Astrocyte of the spinal cord (primary cell): ENCODE measurements at places on chromosomes 3 and 15.
A peak's percentile ranks its signal among the peaks of the same experiment; 100 is the strongest.

DNA sequence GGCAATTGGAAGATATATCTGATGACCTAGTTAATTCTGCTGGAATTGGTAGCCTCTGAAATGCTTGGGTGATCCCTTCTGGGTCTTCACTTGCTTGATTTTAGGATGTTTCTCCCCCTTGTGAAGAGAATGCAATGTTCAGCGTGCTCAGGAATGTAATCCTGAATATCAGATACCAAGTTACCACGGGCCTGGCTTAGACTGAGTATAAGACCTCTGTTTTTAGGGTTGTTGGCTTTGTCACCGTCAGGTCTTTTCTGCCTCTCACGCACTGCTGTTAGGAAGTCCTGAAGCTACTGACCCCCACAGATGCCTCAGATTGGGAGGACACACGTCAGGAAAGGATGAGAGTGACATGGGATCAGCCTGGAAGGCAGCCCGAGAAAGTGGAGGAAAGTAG, 198.5 kb downstream of the CDIN1 start:
- no peak for DNase-seq

GRCh38 chr15:51499379-51499976, 123.1 kb downstream of the DMXL2 start:
- DNase-seq = peak; percentile 48

DNA sequence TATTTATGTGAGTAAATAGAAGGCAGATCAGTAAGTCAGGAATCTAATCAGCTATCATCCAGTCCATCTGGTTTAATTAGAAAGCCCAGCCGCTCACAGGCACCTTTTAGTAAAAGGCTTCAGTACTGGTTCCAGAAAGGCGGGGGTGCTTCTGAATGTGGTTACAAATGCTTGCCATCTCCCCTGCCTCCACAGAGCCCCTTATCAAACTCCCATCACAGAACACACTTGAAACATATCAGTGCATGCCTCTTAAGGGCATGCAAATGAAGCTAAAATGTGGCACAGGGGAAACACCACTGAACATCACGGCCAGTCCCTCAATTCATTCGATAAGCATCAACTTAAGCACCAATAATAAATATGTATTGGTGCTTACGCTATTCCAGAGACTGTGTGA, 261.4 kb downstream of the RORA start:
- no peak for DNase-seq

- DNase-seq = no peak
Measured at GRCh38 chr3:55592572-55592971, 105.5 kb upstream of the WNT5A start.

GRCh38 chr3:168552251-168552650, 456.5 kb upstream of the GOLIM4 start:
- no peak for DNase-seq

DNA sequence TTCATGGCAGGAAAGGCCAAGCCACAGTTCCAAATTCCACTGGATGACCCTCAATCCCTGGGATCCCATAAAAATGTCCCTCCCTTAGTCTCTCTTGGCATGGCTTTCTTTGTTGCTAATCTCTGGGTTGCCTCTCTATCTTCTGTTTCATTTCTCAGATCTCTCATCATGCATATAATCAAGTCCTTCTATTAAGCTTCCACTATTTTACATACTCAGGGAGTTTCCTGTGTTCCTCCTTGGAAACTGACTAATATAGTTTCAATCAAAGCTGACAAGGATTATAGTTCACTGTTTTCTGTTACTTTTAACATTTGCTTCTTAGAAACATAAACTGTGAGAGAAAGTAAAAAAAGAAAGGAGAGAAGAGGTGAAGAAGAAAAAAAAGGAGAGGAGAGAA, 113.8 kb upstream of the COL8A1 start:
- no peak for DNase-seq

DNA sequence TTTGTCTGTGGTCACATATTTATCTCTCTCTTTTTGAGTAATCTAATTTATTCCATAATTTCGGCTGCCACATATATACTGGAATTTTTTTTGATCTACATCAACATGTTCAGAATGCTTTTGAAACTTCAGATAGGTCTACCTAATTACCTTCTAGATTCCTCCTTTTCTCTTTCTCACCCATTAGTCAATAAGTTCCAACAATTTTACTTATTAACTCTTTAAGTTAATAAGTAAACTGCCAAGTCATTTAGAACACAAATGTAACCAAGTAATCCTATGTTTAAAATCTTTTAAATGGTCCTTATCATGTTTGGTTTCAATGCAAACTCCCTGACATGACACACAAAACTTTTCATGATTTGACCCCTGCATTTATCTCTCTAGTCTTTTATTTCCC, 410.5 kb downstream of the UNC13C start:
- no peak for DNase-seq

DNA sequence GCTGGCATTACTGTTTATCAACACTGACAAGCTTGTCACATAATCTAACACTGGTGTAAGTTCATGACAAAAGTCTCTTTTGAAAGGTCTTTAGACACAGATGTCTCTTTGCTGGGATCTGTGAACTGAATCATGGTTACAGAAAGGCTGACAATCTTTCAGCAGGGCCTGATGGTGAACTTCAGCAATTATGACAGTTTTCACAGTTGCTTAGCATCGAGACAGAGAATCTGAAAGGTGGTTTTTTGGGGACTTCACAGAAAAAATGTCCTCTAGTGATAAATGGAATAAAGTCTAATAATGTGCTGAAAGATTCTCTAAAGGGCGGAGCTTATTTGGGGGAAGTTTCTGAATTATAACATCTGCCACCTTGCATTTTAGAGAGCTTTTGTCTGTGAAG, 32.3 kb downstream of the CLDN1 start:
- DNase-seq = no peak

GRCh38 chr3:27675287-27675686, 46.8 kb downstream of the EOMES start:
- peak; percentile 57 for DNase-seq

- DNase-seq = no peak
Measured at GRCh38 chr15:30974112-30974511, 17.3 kb downstream of the MTMR10 start.

- peak; percentile 49 for DNase-seq
Measured at GRCh38 chr3:192422321-192422996, 304.9 kb downstream of the FGF12 start.

DNA sequence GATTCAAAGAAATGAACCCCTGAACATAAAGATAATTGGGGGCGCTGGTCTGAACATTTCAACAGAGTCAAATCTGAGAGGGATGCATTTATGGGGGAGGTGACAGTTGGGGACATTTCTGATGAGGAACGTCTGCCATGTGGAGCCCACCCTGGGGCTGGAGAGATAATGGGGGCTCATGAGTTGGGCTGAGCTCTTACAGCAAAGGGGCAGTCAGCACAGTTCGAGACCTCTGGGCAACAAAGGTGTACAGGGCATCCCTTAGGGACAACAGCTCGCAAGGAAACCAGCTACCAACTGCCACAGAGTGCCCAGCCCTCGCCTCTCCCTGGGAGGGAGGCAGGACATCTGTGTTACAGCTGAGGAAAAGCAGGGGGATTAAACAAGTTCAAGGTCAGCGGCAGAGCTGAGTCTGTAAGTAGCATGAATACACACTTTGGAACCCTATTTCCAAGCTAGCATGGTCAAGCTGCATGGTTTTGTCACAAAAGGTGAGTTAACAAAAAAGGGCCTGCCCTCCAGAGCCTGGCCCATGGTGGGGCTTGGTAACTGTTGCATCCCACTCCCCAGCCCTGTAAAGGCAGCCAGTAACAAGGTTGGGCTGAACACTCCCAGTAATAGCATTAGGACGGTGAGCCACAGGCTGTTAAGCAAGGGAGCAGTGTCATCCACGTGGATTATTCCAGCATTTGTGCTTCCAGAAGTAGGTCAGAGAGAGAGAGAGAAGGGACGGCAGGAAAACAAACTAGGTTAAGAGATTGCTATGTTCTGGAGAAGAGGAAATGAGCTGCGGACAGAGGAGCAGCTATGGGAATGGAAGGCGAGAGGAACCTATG, 4.3 kb downstream of the GNB5 start:
- DNase-seq = no peak

- no peak for DNase-seq
Measured at GRCh38 chr15:100932676-100933348, 13.7 kb downstream of the LRRK1 start.

DNA sequence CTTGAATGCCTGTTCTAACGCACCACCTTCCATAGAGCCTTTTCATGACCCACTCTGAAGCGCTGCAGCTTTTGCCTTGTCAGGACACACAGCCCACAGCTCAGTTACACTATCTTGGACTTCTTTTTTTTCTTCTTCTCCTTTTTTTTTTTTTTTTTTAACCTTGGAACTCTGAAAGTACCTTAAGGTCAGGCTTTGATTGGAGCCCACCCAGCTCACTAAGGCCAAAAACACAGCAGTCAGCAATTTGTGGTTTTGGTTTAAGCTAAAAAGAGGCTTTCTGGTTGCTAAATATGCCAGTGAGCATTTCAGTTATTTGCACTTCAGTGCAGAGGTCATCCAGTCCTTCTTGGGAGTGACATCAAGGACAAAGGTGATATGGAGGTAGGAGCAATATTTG, 1.7 kb downstream of the SLC25A20 start:
- no peak for DNase-seq

- peak; percentile 88 for DNase-seq
Measured at GRCh38 chr3:37779289-37780152, 82.2 kb upstream of the CTDSPL start.

DNA sequence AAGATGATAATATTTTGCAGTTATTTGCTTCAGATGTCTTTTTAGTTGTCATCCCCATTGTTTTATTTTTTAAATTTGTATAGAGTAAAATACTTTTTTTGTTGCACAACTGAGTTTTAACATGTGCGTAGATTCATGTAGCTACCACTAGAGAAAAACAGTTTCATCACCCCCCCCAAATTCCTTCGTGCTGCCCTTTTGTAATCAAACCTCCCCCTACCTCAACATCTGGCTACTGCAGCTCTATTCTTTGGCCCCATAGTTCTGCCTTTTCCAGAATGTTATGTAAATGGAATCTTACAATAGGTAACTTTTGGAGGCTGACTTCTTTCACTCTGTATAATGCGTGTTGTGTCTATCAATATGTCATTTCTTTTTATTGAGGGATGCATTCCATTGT, 232.0 kb upstream of the RASGRP1 start:
- DNase-seq = no peak

- DNase-seq = no peak
Measured at GRCh38 chr3:48112813-48113212, 75.4 kb downstream of the CDC25A start.

DNA sequence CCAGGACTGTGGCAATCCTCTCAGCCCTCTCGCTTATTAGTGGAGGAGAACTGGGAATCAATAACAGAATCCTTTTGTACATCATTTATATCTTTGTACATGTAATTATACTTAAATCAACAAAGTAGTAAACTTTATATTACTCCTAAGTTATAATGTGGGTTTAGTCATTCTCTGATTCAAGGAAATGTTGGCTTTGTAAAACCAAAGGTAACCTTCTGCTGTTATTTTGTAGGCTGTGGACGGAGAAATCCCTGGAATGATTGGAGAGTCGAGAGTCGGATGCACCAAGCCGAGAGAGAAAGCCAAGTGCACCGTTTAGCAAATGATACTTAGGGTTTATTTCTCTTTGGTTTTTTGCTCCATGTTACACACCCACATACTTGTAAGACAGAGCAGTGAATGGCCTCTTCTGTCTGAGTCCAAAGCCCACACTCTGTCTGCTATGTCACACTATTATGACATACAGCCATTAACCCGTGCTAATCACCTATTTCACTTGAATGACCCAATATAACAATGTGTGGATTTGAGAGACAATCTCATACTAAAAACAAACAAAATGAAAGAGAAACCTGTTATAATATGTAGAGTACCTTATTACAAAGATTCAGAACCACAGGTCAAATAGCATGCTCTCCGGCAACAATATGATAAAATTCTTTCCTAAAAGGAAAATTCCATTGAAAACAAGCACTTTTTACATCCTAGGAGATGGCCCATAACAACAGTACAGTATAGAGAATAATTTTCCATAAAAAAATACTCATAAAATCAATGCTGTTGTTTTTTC, 72.2 kb downstream of the MECOM start:
- DNase-seq = no peak

DNA sequence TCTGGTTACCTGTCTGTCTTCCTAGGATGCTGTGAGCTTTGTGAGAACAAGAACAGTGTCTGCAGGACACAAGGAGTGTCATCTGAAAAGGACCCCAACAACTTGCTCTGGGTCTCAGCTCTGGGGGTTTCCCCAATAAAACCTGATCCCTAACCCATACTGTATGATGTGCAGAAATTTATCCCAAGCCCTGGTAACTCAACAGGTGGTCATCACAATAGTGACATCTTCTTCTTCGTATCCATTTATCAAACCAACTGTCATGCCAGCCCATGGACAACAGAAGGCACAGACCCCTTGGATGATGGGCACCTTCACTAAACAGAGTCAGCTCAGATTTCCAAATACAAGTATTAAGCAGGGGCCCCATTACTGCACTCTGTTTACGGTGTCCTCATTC, 127.5 kb downstream of the UACA start:
- DNase-seq = no peak

- DNase-seq = no peak
Measured at GRCh38 chr3:78641703-78642102, 1126.1 kb downstream of the ROBO1 start.

GRCh38 chr15:78234515-78235040, at the start of gene ACSBG1:
Gene ACSBG1 (minus strand): TSS chr15:78234565. CDS start chr15:78234501, 64 bp downstream.
- DNase-seq = no peak

DNA sequence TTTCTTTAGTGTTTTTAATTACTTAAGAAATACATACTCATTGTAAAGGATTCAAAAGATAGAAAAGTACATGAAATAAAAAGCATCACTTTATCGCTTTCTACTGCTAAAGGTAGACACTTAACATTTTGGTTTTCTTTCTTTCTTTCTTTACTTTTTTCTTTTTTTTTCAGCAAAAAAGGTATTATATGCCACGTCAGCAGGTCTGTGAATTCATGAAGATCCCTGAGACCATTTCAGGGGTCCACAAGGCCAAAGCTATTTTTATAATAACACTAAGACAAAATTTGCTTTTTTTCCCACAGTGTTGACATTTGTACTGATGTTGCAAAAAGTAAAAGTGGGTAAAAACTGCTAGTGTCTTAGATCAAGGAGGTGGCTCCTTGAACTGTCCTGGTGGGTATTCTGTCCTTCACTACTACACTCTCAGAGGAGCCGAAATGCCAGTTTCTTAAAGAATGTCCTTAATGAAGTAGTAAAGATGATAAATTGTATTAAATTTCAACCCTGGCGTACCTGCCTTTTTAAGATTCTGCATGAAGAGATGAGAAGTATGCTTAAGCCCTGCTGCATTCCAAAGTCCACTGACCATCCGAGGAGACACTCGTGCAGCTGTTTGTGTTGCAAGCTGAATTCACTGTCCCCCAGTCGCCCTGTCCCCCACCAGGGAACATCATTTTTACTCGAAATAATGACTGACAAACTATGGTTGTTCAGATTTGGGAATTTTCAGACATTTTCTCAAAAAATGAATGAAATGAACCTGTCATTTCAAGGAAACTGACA, 106.7 kb upstream of the PIAS1 start:
- DNase-seq = no peak

- DNase-seq = no peak
Measured at GRCh38 chr3:124621498-124621897, 108.8 kb upstream of the UMPS start.
